Right forelimb (tissue), 1 donor: ENCODE measurements at places on chromosomes 6 and 20.

GRCh38 chr6:89817481-89817880, 2.1 kb downstream of the MDN1 start:
- DNase-seq: no peak

GRCh38 chr6:14408446-14408845, 290.9 kb downstream of the CD83 start:
- no peak for DNase-seq

DNA sequence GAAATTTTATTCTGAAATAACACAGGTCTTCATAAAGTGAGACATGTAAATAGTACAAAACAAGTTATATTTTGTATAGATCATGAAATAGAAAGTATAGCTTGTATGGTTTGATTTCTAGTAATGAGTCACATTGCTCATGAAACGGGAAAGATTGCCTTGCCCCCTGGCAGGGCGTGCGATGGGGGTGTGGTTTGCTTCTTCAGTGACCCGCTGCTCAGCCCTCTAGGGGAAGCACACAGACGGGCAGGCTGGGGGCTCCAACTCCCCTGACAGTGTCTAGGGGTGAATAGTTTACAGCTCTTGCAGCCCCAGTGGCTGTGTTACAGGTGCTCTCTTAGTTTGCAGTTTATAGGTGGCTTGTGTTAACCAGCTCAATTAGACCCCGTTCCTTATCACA, 170.5 kb upstream of the RGS17 start:
- DNase-seq: no peak

- no peak for DNase-seq
Observed at GRCh38 chr20:22723659-22724058, 139.3 kb upstream of the FOXA2 start.

DNA sequence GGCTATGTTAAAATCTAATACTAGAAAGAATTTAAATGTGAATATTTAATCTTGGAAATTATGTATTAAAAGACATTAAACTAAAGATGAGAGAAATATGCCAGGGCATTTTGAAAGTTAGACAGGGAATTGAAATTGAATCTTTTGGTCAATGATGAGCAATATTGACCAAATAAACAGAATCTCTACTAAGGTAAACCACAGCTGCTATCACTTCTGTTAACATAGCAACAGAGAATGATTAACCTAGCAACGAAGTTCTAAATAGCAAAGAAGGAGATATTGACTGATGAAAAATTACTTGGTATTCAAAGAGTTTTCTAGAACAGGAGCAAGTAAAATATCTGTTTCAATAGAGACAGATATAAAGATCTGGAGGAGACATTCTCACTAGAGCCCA, 45.2 kb upstream of the RSPO3 start:
- no peak for DNase-seq
